ENCODE measurements at places on chromosomes 7 and 10.

GRCh38 chr7:44618753-44619152 is 12.3 kb downstream of the OGDH start:
- no peak for DNase-seq

GRCh38 chr10:30556189-30556588 is 73.4 kb downstream of the LYZL2 start:
- no peak for DNase-seq

DNA sequence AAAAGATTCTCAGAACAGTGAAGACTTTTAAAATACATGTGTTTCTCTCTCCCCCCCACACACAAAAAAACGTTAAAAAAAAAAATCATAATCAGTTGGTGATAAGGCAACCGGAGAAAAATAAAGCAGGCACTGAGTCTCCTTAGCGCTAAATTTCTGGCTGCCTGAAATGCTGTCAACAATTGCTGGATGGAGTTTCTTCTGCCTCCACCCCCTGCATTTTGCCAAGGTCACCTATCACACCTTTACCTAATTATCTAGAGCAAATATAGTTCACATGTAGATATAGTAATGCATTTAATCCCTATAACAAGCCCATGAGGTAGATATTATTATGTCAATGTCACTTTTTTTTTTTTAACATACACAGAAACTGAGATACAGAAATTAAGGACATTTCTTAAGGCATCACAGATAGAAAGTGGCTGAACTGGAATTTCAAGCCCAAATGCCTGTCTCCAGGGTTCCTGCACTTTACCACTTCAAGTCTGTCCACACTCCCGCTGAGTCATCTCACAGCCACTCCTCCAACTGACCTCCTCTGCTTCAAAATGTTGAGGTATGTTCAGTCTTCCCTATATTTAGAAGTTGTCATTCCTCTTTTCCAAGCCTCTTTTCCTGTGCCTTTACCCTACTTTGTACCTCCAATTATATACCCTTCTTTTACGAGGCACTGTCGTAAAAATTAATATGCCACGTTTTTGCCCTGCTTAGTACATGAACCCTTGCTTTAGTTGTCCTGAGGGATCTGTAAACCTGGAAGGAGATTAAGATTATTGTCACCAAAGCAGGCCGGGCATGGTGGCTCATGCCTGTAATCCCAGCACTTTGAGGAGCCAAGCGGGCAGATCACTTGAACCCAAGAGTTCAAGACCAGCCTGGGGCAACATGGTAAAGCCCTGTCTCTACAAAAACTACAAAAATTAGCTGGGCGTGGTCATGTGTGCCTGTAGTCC is 72.8 kb upstream of the MPP7 start:
- no peak for DNase-seq

DNA sequence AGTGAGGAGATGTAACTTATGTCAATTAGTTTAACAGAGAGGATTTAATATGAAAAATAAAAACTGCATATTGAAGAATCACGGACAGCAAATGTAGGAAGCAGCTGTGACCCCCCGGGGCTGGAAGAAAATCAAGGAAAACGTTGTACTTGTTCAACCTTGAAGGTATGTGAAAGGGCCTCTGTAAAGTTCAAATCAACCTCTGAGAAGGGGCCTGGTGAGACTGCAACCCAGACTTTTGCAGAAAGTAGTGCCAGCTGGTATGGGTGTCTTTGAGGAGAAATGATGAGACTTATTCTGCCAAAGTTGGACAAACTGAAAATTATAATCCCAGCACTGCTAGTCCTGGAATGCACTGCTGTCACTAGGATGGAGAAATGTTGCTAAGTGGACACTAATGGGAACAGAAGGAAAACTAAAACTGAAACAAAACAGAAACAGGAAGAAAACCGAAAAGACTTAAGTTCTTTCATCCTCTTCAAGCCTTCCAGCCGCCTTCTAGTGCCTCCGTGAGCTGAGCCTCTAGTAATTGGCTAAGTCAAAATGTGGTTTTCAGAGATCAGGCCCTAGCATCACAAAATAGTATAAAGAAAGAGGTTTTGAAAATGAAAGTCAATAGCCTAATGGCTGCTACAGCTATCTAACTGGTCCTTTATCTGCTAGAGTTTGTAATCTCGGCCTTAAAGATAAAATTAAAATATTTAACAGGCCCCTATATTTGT is 253.7 kb upstream of the SORCS1 start:
- DNase-seq = no peak

- no peak for DNase-seq
Observed at GRCh38 chr10:1881636-1882035, 144.3 kb upstream of the ADARB2 start.
